Caudate nucleus (tissue), 63 donors: ENCODE measurements at places on chromosomes 12 and 14.

- no peak for DNase-seq
Measured at GRCh38 chr14:93941293-93941910, 14.3 kb downstream of the FAM181A start.

DNA sequence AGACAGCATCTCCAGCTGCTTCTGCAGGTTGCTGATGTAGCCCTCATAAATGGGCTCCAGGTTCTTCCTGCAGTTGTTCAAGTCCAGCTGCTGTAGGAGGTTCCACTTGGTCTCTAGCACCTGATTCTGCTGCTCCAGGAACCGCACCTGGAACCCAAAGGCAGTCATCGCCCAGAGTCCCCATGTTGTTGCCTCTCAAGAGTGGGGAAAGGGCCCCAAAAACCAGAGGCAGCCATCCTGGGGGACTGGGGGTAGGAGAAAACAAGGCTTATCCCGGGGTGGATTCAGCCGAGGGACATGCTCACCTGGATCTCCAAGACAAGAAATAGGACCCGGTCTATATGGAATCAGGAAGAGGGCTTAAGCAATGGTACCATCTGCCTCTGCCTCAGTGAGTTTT, 2.3 kb downstream of the KRT72 start:
- no peak for DNase-seq

GRCh38 chr12:107684029-107684795, 1.4 kb upstream of the PWP1 start:
- no peak for DNase-seq

DNA sequence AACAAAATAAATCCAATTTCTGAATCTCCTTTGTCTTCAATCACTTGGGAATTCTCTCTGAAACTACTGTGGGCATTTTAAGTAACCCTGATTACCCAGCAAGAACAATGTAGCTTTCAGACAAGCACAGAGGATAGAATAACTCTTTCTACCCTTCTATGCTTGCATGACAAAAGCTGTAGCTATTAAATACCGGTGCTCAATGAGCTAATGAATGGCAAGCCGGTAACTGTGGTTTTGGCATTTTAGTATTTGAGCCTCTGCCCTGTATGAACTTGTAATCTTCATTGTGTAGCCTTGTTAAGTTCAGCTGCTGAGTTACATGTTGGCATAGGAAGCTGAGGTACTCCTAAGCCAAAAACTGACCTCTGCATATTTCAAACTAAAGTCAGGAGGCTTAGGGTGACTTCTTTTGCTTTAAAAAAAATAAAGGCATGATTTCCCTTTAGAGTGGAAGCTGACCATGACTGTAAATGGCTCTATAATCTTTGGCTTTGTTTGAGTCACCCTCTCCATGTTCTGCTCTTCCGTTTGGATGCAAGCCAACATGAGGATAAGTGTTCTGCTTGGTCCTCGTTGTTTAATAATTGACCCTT, 171.0 kb upstream of the HIF1A start:
- no peak for DNase-seq

DNA sequence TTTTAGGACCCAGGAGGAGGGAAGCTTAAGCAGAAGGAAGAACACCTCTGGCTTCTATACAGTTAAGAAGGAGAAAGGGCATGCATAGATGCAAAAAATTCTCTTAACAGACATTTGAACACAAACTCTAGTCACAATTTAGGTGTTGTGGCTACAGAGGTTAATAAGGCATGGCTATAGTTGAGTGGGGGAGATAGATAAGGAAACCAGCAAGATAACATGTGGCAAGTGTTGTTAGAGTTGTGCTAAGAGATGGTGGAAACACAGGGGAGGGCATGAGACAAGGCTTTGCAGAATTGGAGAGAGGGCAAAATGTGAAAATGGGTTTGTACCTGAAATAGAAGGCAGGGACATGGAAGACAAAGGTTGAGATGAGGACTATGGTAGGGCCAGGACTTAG, 88.9 kb downstream of the MSRB3 start:
- no peak for DNase-seq
